Endothelial cell (in vitro differentiated cells): ENCODE measurements at places on chromosomes 5 and 9. TPM values are rescaled to one million over a fixed set of nuclear protein-coding genes. Genes with fewer than 3 reads are reported as not detected.

DNA sequence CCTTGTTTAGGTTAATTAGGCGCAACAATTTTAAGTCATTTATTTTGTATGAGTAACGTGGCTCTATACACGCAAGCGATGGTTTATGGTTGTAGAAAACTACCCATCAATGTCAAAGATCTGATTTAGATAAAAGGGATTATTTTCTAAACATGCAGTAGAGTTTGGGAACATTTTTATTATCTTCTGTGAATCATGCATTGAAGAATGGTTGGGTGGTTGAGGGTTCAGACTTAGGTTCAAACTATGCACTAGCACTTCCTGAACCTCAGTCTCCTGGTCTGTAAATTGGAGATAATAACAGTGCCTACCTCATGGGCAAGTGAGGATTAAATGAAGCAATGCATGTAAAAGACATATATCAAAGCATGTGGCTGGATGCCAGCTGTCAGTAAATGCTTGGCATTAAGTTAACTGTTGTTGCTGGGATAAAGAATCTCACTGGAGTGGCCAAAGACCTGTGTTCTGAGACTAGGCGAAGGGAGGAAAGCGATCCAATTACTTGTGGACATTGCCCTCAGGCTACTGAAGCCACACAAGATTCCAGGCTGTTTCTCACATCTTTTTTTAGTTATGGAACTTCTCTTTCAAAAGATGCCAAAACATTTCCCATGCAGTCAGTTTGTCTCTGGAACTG is 1.1 kb upstream of the OTULINL start:
- no peak overlapping the region for H3K27ac ChIP-seq
- no peak for DNase-seq
- peaks cover 4% of the 10 kb centered on the region for H3K27me3 ChIP-seq
- H3K36me3 ChIP-seq = peaks cover 6% of the 10 kb centered on the region
- peaks cover 5% of the 10 kb centered on the region for H3K4me1 ChIP-seq
- peak overlapping the region; percentile 81 for H3K4me3 ChIP-seq

DNA sequence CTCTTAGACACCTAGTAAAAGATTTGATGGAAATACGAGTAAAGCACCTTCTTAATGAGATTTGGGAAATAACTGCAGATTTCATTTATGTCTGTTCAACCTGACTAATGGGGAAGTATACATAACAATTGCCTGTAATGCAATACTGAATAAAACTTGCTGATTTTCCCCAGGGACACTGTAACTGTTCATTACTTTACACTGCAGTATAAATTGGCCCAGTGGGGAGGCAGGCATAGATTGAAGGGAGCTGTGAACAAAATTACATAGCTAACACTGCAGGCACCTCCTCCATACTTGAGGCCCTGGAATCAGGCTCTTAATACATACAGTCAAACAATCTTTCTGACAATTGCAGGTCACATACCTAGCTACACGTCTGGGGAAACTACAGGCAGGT is 216.2 kb downstream of the PTPRD start:
- H3K27me3 ChIP-seq = peaks cover 1% of the 10 kb centered on the region
- no peaks in the 10 kb centered on the region for H3K36me3 ChIP-seq
- no peak for DNase-seq
- H3K4me3 ChIP-seq = no peak overlapping the region

DNA sequence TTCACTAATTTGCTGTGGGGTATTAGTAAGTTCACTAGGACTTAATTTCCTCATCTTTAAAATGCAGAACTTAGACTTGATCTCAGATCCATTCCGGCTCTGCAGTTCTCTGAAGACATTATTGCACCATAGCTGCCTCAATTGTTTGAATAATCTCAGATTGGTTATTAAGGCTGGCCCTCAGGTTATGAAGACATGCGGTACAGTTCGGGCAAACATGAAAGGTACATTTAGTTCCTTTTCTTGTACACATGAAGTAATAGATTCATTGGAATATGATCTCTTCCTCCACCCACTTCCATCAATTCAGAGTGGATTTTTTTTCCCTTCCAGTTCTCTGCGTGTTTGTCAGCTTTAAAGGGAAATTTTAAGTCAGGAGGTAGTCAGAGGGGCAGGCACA is 28.0 kb downstream of the ATP6V0E1 start:
- no peaks in the 10 kb centered on the region for H3K27me3 ChIP-seq
- no peak overlapping the region for H3K4me3 ChIP-seq
- H3K36me3 ChIP-seq = no peaks in the 10 kb centered on the region
- H3K4me1 ChIP-seq = peaks cover 26% of the 10 kb centered on the region

DNA sequence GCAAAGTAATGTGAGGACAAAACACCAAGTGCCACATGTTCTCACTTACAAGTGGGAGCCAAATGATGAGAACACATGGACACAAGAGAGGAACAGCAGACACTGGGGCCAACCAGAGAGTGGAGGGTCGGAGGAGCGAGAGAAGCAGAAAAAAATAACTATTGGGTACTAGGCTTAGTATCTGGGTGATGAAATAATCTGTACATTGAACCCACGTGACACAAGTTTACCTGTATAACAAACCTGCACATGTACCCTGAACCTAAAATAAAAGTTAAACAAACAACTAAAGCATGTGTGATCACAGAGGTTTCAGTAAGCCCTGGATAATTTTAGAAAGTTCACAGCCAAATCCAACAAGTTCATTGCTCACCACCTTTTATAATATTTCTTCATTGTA is 160.1 kb downstream of the TENT4A start:
- no peak for DNase-seq
- peaks cover 1% of the 10 kb centered on the region for H3K27me3 ChIP-seq
- H3K36me3 ChIP-seq = no peaks in the 10 kb centered on the region
- H3K4me1 ChIP-seq = no peaks in the 10 kb centered on the region
- no peak overlapping the region for H3K4me3 ChIP-seq
- H3K27ac ChIP-seq = no peak overlapping the region

GRCh38 chr5:156366521-156366920 is 39.6 kb downstream of the SGCD start:
- no peak for DNase-seq
- H3K36me3 ChIP-seq = no peaks in the 10 kb centered on the region
- H3K27ac ChIP-seq = no peak overlapping the region
- no peaks in the 10 kb centered on the region for H3K4me1 ChIP-seq

- H3K4me3 ChIP-seq = no peak overlapping the region
- H3K36me3 ChIP-seq = peaks cover 10% of the 10 kb centered on the region
- H3K4me1 ChIP-seq = peaks cover 7% of the 10 kb centered on the region
- H3K27ac ChIP-seq = no peak overlapping the region
Observed at GRCh38 chr9:87862536-87863268, 20.0 kb upstream of the SPATA31E1 start.

GRCh38 chr5:118301696-118302095 is 686.7 kb downstream of the DTWD2 start:
- no peaks in the 10 kb centered on the region for H3K4me1 ChIP-seq
- no peak overlapping the region for H3K27ac ChIP-seq
- no peak overlapping the region for H3K4me3 ChIP-seq
- DNase-seq = no peak
- no peaks in the 10 kb centered on the region for H3K27me3 ChIP-seq

DNA sequence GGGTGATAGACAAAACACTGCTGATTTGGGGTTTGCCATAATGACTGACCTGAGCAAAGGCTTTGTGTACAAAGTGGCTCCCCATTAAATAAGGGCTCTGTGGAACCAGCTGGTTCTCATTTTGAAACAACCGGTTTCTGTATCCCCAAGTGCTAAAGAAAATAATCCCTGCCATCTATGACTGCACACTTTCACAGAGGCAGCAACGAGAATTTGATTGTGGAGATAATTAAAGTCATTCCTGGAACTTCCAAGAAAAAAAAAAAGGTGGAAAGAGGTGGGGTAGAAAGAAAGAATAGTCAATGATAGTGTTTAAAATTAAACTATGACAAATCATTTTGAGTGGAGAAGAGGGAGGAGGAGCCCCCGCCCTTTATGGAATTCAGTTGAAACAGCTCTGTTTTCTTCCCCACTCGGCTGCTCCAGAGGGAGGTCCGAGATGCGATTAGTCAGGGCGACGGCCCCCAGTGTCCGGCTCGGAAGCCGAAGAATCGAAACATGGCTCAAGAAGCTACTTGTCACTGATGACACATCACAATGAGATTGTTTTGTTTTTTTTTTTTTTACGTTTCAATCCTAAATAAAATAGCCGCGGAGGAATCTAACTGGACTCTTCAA is 38.4 kb downstream of the EBF1 start:
- no peak overlapping the region for H3K27ac ChIP-seq
- no peaks in the 10 kb centered on the region for H3K27me3 ChIP-seq
- no peak for DNase-seq
- no peaks in the 10 kb centered on the region for H3K36me3 ChIP-seq
- H3K4me3 ChIP-seq = no peak overlapping the region

GRCh38 chr5:160082614-160083500 is 36.4 kb downstream of the PWWP2A start:
- H3K4me1 ChIP-seq = peaks cover 32% of the 10 kb centered on the region
- no peaks in the 10 kb centered on the region for H3K36me3 ChIP-seq
- no peak overlapping the region for H3K4me3 ChIP-seq
- no peak for DNase-seq
- H3K27me3 ChIP-seq = no peaks in the 10 kb centered on the region
- peak overlapping the region; percentile 22 for H3K27ac ChIP-seq

DNA sequence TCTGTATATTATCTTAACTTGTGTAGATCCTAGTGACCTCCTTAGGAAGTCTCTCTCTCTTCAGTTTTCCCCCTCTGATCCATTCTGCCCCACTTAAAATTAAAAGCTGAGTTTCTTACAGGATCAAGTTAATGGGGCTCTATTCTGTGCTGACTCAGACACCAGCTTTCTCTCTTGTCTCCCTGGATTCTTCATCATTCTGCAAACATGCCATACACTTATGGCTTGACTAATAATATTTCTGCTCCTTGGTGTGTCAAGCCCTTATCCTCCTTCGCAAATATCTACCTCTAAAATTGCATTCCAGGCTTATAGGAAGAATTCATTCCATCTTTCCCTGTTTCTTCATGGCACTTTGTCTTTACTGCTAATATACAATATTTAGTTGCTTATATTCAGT is 18.1 kb downstream of the LRRC70 start:
- H3K4me3 ChIP-seq = no peak overlapping the region
- peaks cover 19% of the 10 kb centered on the region for H3K4me1 ChIP-seq
- H3K27ac ChIP-seq = no peak overlapping the region
- H3K27me3 ChIP-seq = peaks cover 3% of the 10 kb centered on the region
- peaks cover 31% of the 10 kb centered on the region for H3K36me3 ChIP-seq
- DNase-seq = no peak

GRCh38 chr5:16774806-16775205 is 158.0 kb upstream of the RETREG1 start:
- no peak overlapping the region for H3K27ac ChIP-seq
- no peaks in the 10 kb centered on the region for H3K4me1 ChIP-seq
- DNase-seq = no peak
- H3K36me3 ChIP-seq = peaks cover 25% of the 10 kb centered on the region
- H3K4me3 ChIP-seq = no peak overlapping the region

GRCh38 chr5:16888694-16889124 is 47.4 kb downstream of the MYO10 start:
- no peak overlapping the region for H3K4me3 ChIP-seq
- H3K4me1 ChIP-seq = peaks cover 41% of the 10 kb centered on the region
- DNase-seq = no peak
- peaks cover 4% of the 10 kb centered on the region for H3K27me3 ChIP-seq

- no peak for DNase-seq
- no peak overlapping the region for H3K27ac ChIP-seq
- H3K4me3 ChIP-seq = no peak overlapping the region
- H3K36me3 ChIP-seq = no peaks in the 10 kb centered on the region
Observed at GRCh38 chr5:92337772-92338234, 954.7 kb upstream of the ARRDC3 start.

GRCh38 chr5:74412066-74412465 is 228.5 kb downstream of the ENC1 start:
- no peak overlapping the region for H3K4me3 ChIP-seq
- peak overlapping the region; percentile 13 for H3K27ac ChIP-seq
- no peaks in the 10 kb centered on the region for H3K36me3 ChIP-seq
- H3K4me1 ChIP-seq = peaks cover 61% of the 10 kb centered on the region

GRCh38 chr5:43839218-43839617 is 236.2 kb downstream of the NNT start:
- H3K4me3 ChIP-seq = no peak overlapping the region
- H3K4me1 ChIP-seq = no peaks in the 10 kb centered on the region
- DNase-seq = no peak
- no peaks in the 10 kb centered on the region for H3K36me3 ChIP-seq

DNA sequence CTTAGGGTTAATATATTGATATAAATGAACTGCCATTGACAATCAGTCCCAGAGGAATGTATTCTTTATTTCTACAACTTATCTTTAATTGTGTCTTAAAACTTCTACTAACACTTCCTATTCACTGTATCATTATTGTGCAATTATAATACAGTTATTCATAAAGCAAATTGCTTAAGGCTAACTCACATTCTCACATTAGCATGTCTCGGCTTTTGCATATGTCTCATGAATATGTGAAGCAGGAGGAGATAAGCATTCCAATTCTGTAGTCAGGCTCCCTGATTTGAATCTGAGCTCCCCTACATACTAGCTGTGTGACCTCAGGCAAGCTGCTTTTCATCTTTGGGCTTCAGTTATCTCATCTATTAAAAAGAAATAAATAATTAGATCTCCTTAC is 45.4 kb downstream of the PLGRKT start:
- no peak overlapping the region for H3K4me3 ChIP-seq
- DNase-seq = no peak
- peaks cover 15% of the 10 kb centered on the region for H3K4me1 ChIP-seq
- H3K27ac ChIP-seq = no peak overlapping the region
- H3K36me3 ChIP-seq = no peaks in the 10 kb centered on the region

DNA sequence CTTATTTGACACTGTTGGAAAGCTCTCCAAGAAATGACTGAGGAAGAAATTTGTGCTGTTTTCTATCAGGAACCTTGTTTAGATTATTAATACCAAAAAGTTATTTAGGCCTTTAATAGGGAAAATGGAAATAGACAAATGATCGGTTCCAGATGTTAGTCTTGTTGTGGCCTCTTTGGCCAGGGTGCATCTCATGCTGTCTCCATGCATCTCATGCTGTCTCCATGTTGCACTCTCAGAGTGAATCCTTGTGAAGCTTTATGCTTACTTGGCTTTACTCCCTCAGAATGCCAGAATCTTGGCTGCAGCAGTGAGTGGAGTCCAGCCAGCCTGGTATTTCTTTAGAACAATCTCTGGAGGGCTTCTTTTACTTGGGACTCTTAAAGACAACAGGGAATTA is 185.5 kb downstream of the ARHGAP26 start:
- peaks cover 29% of the 10 kb centered on the region for H3K36me3 ChIP-seq
- no peak overlapping the region for H3K27ac ChIP-seq
- DNase-seq = no peak

- H3K27ac ChIP-seq = no peak overlapping the region
- H3K4me3 ChIP-seq = no peak overlapping the region
- no peak for DNase-seq
- H3K36me3 ChIP-seq = no peaks in the 10 kb centered on the region
- H3K27me3 ChIP-seq = no peaks in the 10 kb centered on the region
- no peaks in the 10 kb centered on the region for H3K4me1 ChIP-seq
Observed at GRCh38 chr5:21254161-21254560, 1266.2 kb upstream of the CDH18 start.

- no peak overlapping the region for H3K27ac ChIP-seq
- DNase-seq = no peak
- no peaks in the 10 kb centered on the region for H3K27me3 ChIP-seq
- H3K36me3 ChIP-seq = no peaks in the 10 kb centered on the region
Observed at GRCh38 chr5:42880496-42881150, 68.9 kb upstream of the SELENOP start.

- H3K4me3 ChIP-seq = peak overlapping the region; percentile 25
- no peak overlapping the region for H3K27ac ChIP-seq
- no peak for DNase-seq
- H3K4me1 ChIP-seq = peaks cover 15% of the 10 kb centered on the region
- peaks cover 18% of the 10 kb centered on the region for H3K27me3 ChIP-seq
Observed at GRCh38 chr9:127746959-127747569, 12.0 kb upstream of the TOR2A start.

Gene BARHL1
- total RNA-seq = 2.4 TPM

Gene CEL
- 4.2 TPM for total RNA-seq

Gene FAM221B
- not detected for total RNA-seq

Gene TMC1
- not detected for total RNA-seq
